ENCODE measurements at places on chromosomes 2 and 18.

GRCh38 chr18:79018911-79019310 lies 39.3 kb downstream of the SALL3 start:
- no peak for DNase-seq

GRCh38 chr2:12694990-12695774 lies 21.6 kb upstream of the TRIB2 start:
- no peak for DNase-seq

DNA sequence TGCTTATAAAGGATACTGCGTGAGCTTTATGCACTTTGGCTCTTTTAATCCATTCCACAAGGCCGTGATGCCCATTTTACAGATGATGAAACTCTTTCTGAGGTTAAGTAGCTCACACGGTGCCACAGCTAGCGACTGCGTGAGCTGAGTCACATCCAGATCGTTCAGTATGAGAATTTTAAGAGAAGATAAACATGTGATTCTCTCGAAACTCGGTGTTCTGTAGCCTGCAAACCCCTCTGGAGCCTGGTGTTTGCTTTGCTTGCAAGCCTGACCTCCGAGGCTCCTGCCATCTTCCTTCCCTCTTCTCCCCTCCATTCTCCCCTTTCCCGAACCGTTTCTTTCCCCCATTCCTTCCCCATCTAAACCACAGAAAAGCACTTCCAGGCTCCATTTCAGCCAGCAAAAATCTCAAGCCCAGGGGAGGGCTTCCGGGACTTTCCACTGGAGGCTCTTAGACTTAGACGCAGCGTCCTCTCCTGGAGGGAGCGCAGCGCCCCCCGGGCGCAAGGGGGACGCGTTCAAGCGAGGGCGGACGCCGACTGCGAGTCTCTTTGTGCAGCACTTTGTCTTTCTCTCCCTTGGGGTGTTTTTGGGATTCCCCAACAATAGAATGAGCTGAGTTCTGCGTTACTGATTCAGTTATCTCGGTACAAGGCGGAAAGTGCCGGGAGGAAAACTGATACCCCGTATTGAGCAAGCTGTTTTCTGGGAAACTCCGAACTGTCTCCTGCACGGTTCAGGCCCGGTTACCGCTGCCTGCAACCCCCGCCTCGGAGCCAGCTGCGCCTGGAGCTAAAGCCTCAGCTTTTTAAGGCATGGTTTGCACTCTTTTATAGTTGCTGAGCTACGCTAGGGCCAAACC lies 38.0 kb downstream of the CYP1B1 start:
- DNase-seq: no peak

DNA sequence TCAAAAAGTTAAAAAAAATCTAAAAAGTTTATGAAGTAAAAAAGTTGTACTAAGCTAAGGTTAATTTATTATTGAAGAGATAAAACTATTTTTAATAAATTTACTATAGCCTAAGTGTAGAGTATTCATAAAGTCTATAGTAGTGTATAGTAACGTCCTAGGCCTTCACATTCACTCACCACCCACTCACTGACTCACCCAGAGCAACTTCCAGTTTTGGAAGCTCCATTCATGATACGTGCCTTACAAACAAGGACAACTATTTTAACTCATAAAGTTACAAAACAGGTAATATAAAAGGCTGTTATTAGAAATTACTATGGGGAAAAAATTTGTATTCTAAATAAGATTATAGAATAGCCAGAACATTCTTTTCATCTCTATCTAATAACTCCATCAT lies 158.9 kb upstream of the FN1 start:
- DNase-seq: no peak

- DNase-seq: no peak
These were observed 273.1 kb downstream of the TSN start for GRCh38 chr2:122028371-122029100.

DNA sequence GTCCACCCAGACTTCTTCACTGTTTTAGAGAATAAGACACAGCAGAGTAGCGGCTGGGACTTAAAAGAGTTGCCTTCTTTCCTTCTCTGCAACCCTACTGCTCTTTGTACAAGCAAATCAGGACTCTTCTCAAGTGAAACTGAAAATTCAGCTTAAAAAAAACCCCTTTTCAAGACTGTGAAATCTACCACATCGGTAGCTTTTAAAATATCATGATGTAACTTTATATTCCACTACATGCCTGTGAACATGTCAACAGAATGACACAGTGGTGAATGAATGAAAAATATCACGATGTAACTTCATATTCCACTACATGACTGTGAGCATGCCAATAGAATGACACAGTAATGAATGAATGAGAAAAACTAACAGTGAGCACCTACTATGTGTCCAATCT lies 53.4 kb downstream of the TCF4 start:
- DNase-seq: no peak

GRCh38 chr2:227818675-227819397 lies 5.2 kb downstream of the CCL20 start:
- DNase-seq: no peak

DNA sequence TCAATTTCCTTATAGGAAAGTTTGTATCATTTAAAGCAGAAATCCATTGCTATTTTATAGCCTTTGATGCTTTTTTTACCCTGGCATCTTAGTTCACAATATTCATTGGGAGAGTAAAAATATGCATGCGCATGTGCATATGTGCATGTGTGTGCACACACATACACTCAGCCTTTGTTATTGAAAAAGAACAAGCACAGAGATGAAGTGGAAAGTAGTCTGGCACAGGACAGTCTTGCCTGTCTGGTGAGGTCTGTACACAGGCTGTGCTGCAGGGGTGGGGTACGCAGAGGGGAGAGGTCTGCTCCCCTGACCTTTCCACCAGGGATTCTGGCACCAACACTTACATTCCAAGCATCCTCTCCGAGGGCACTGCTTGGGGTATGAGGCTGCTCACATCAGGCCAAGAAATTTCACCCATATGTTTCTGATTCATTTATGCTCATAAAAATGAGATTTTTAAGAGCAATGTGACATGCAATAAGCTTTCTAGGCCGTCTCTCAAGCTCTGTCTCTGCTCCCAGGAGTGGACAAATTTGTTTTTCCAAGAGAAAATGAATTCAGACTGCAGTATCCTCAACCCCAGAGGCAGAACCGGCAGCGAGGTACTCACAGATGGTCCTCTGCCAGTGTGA lies 237.2 kb downstream of the INSIG2 start:
- no peak for DNase-seq

DNA sequence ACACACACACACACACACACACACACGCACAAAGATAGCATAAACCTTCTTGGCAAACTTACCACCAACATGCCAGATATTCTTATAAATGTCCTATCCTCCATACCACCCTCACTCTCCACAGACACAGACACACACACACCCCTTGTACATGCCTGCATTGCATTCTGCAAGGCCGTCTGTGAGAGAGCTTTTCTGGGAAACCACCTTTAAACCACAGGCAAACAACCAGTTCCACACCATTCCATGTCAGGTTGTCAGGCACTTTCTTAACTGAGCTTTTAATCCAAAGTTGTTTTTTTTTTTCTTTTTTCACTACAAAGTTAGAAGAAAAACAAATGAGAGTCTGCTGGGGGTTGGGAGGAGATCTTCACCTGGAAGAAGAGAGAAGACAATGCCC lies 221.1 kb downstream of the C1D start:
- no peak for DNase-seq

- DNase-seq: no peak
These were observed 594.3 kb upstream of the REG3G start for GRCh38 chr2:78431241-78431640.

GRCh38 chr18:76805221-76805620 lies 17.1 kb upstream of the ZNF236 start:
- no peak for DNase-seq

- DNase-seq: no peak
These were observed 435.6 kb downstream of the TDRD15 start for GRCh38 chr2:21559351-21559750.

DNA sequence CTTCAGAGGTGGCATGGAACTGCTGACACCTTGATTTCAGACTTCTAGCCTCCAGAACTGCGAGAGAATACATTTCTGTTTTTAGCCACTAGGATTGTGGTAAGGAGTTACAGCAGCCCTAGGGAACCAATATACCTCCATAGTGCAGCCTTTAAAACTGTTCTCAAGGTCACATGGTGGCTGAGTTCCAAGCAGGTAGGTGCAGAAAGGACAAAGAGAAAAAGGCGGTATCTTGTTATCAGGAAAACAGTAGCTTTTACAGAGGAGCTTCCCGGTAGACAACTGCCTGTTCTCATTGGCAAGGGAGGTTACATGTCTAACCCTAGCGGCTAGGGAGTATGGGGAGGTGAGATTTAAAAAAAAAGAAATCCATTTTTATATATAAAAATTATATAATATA lies 96.2 kb upstream of the BCL2L11 start:
- DNase-seq: no peak

GRCh38 chr18:21083017-21083416 lies 28.6 kb downstream of the ROCK1 start:
- no peak for DNase-seq

DNA sequence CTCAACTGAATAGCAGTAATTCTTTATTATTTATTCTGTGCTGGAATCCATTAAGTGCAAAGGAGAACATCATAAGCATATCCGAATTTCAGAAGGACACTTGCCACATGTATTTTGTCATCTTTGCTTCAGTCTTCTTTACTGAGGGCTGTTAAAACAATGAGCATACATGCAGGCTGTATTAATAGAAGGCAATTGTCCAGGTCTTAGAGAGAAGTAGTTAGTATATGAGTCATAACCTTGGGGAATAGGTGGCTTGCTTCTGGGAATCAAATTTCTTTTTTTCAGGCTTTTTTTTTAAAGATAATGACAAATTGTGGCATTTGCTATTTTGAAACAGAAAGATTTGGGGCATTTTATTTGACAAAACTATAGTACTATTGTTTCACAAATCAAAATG lies 773.5 kb downstream of the CNTNAP5 start:
- no peak for DNase-seq

GRCh38 chr2:100568989-100569388 lies 6.2 kb downstream of the PDCL3 start:
- no peak for DNase-seq

DNA sequence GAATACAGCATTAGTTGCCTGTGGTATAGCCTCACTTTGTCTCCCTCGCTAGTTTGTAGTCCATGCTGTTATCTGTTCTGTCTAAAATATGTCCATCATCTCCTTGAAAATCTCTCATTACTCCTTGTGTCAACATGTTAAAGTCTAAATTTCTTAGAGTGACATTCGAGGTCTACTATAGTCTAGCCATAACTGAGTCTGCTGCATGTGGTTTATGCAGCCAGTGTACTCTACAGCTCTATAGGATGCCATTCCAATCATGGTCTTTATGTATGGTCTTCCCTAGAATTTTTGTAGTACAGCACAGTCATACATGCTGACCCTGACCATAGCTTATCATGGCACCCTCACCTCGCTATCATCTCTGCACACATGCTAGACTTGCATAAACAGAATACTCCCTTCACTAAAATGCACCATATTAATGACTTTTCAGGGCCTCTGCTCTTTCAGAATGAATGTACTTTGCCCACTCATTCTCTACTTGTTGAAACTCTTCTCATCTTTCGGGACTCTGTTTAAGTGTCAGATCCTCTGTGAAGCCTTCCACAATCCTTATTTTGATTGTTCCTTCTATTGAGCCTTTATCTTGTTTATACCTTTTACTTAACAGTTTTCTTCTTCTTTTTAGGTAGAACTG lies 12.8 kb downstream of the TANK start:
- no peak for DNase-seq

DNA sequence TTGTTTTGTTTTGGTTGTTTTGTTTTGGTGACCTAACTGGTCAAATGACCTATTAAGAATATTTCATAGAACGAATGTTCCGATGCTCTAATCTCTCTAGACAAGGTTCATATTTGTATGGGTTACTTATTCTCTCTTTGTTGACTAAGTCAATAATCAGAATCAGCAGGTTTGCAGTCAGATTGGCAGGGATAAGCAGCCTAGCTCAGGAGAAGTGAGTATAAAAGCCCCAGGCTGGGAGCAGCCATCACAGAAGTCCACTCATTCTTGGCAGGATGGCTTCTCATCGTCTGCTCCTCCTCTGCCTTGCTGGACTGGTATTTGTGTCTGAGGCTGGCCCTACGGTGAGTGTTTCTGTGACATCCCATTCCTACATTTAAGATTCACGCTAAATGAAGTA lies at the start of gene TTR:
TSS of gene TTR (plus strand) at position 250 of the 400 bp plus-strand sequence. CDS start at position 276, 26 bp downstream.
- DNase-seq: no peak

DNA sequence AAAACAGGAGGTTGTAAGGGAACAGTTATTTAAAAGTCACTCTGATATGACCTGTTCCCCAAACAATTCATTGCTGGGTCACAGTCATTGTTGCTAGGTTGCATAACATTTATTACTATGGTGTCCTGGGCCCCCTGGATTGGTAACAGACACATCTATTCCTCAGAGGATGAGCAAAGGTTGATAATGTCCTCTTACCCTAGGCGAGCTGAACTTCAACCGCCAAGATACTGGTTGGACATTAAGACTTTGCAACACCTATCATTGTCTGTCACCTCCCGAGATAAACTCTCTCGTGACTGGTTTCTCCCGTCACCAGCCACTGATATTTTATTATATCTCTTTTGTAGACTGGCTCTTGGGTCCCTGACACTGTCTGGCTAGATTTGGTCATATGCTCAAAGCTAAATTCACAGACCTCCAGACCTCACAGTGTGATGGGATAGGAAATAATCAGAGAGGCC lies 361.3 kb downstream of the ZNF521 start:
- no peak for DNase-seq

GRCh38 chr2:189522435-189523151 lies 58.0 kb downstream of the SLC40A1 start:
- DNase-seq: no peak

DNA sequence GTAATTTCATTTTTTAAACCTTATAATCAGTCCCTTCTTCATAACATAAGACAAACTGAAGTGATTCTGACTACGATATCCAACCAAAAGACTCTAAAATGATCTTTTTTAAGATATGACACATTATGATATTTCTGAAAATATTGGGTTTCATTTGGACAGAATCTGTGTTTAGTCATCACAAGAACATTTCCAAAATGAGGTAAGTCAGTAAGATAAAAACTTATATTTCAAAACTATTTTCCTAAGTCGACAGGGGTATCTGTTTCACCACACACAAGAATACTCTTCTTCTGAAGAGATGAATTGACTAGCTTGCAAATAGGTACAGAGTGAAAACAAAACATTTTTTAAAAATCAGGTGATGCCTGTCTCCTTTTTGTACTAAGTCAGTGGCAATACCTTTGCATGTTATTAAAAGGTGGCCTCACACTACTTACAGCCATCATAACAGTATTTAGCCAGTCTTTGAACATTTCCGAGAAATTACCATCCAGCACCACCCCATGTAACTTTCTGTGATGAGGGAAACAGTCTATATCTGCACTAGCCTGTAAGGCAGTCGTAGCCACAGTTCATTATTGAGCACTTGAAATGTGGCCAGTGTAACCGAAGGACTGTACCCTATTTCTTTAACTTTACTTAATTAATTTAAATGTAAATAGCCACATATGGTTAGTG lies 13.5 kb downstream of the STK39 start:
- no peak for DNase-seq

DNA sequence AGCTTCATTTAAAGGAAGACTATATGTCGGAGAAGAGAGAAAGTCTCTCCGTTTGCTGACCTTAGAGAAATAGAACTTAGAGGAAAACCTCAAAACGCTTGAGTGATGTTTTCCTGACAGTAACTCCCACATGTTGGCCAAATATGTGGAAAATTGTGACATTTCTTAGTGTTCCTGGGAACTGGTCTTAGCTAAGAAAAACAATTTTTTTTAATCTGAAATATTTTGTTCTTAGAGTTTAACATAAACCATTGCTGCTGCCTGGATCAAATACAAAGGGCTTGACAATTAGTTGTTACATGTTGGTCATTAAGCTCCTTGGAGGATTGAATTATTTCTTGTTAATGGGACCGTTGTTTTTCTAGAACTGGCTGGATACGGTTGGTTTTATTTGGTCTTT lies 16.3 kb downstream of the DYNC2LI1 start:
- DNase-seq: no peak

GRCh38 chr2:186543561-186544131 lies 46.2 kb upstream of the ITGAV start:
- DNase-seq: no peak
